GM12891 (cell line): ENCODE measurements at places on chromosomes 3 and 15.

DNA sequence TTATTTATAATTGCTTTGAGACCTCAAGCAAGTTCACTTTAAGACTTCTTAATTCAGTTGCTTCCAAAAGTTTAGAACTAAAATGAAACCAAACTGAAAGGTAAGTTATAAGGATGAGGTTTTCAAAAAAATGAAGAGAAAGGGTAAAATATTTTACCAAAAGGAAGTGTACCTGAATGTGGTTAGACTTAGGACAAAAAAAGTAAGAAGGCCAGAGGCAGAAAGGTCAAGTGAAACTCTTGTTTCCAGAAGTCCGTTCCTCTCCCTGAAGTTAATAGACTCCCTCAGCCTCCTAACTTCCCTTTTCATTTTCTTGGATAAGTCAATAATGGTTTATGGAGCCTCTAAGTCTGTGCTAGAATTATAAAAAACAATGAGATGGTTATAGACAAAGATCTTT, 16.6 kb downstream of the BTLA start:
- DNase-seq, result no peak

GRCh38 chr3:197942956-197943556, 6.9 kb upstream of the RPL35A start:
- peak; percentile 32 for DNase-seq

DNA sequence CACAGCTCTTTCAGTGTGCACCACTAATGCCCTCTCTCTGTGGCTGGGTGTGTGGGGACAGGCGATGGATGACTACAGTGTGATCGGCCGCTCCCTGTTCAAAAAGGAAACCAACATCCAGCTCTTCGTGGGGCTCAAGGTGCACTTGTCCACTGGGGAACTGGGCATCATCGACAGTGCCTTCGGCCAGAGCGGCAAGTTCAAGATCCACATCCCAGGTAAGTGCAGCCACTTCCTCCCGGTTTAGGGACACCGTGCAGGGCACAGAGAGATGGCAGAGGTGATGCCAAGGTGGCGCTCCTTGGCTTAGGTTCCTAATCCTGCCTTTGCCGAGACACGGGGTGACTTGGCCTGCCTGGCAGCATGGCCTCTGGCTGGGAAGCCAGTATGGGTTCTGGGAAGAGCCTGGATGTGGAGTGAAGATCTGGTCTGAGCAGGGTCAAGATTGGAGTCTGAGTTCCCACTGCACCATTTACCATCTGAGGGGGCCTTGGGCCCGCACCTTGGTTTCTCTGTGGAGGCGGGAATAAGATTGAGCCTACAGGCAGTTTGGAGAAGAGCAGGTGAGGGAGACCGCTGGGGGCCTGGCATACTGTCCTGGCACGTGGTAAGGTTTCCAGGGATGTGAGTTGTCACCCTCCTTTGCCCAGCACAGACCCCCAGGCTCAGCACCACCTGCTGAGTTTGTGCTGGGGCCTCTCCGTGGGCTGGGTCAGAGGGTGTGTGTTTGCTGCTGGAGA, 108.4 kb downstream of the DNAJB8 start:
- DNase-seq, result no peak

- no peak for DNase-seq
Measured at GRCh38 chr3:108599677-108600409, 10.3 kb downstream of the DZIP3 start.

GRCh38 chr3:17946619-17947018, 204.2 kb upstream of the TBC1D5 start:
- no peak for DNase-seq

DNA sequence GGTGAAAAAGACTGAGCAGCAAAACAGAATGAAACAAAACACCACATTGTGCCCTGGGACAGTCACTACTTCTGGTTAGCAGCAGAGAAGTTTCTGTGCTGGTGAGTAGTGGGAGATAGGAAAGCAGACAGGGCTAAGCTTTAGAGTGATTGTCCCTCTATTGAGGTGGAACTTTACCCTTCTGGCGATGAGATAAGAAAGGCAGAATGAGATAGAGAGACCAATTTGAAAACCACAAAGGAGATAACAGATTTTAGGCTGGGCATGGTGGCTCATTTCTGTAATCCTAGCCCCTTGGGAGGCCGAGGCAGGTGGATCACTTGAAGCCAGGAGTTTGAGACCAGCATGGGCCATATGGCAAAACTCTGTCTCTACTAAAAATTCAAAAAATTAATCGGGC, 208.5 kb downstream of the TBL1XR1 start:
- no peak for DNase-seq

DNA sequence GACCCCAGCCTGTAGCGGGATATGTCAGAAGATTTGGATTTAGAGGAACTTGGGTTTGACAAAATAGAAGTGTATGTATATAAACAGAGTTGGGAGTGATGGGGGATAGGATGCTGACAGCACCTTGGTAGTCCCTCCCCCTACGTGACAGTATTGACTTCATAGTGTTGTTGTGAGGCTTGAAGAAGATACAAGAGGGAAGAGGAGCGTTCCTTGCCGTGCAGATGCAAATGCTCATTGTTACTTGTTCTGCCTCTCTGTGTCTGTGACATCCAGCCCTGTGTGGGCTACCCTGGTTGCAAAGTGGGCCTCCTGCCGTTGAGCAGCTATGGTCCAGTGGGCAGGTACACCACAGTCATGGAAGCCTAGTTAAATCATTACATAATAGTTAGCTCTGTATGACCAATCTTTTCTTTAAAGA, 45.0 kb downstream of the SMAD3 start:
- DNase-seq, result no peak
